ENCODE measurements at places on chromosomes 2 and 18. TPM values are rescaled to one million over a fixed set of nuclear protein-coding genes. Genes with fewer than 3 reads are reported as not detected.

DNA sequence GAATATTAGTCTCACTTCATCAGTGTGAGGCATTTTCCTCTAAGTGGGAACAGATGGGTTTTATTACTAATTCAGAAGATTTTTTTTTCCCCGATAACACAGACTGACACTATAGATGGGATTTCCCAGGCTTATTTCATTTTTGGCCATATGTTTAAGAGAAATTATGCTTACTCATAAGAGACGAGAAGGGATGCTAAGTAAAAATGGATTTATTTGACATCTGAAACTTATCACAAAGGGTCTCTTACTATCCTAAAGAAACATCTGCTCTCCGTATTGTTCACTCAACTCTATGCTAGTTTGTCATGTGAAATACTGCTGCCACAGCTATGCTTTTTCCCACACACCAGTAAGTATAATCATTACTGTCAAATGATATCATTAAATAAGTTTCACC lies 1476.3 kb downstream of the LRP1B start:
- DNase-seq: no peak

ANKAR gene
- 2.6 TPM for polyA plus RNA-seq

GALM gene
- 8.2 TPM for polyA plus RNA-seq

- peak; percentile 89 for DNase-seq
These were observed 67.4 kb downstream of the STEAP3 start for GRCh38 chr2:119290859-119291587.

DYSF gene
- 33.6 TPM for polyA plus RNA-seq
